ENCODE measurements at places on chromosomes 1 and 21. TPM values are rescaled to one million over a fixed set of nuclear protein-coding genes. Genes with fewer than 3 reads are reported as not detected.

Gene HSPB7
- 2.6 TPM for polyA plus RNA-seq

Gene OR2M5
- not detected for polyA plus RNA-seq

Gene AVPR1B
- polyA plus RNA-seq = not detected

Gene ALX3
- polyA plus RNA-seq = not detected

Gene CD2
- polyA plus RNA-seq = not detected

Gene MEX3A
- 39.3 TPM for polyA plus RNA-seq

Gene MRPL39
- 29.6 TPM for polyA plus RNA-seq

Gene LMOD1
- 4.6 TPM for polyA plus RNA-seq
